ENCODE measurements at places on chromosomes 6 and 20. TPM values are rescaled to one million over a fixed set of nuclear protein-coding genes. Genes with fewer than 3 reads are reported as not detected.

SIRPA gene
- total RNA-seq, result 5.1 TPM

GSTA4 gene
- total RNA-seq, result 30.7 TPM

- no peaks in the 10 kb centered on the region for H3K27me3 ChIP-seq
- no peak for DNase-seq
- no peaks in the 10 kb centered on the region for H3K36me3 ChIP-seq
- no peak overlapping the region for H3K27ac ChIP-seq
- no peaks in the 10 kb centered on the region for H3K4me1 ChIP-seq
- H3K4me3 ChIP-seq, result no peak overlapping the region
Observed at GRCh38 chr6:109879521-109879920, 98.6 kb upstream of the GPR6 start.

DNA sequence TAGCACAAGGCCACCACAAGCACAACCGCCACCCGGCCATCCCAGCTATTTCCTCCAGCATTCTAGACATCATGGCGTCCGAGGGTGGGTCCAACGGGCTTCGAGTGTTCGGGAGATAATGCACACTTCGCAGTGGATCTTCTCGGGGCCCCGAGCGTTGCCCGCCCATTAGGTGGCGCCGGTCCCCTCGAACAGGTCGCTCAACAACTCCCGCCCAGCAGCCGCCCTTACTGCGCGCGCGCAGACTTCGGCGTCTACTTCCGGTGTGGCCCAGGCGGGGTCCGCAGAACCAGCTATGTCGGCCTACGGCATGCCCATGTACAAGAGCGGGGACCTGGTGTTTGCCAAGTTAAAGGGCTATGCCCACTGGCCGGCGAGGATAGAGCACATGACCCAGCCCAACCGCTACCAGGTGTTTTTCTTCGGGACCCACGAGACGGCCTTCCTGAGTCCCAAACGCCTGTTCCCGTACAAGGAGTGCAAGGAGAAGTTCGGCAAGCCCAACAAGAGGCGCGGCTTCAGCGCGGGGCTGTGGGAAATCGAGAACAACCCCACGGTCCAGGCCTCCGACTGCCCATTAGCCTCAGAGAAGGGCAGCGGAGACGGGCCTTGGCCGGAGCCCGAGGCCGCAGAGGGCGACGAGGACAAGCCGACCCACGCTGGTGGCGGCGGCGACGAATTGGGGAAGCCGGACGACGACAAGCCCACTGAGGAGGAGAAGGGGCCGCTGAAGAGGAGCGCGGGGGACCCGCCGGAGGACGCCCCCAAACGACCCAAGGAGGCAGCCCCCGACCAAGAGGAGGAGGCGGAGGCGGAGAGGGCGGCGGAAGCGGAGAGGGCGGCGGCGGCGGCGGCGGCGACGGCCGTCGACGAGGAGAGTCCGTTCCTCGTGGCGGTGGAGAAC is at the start of gene HDGFL1:
Gene HDGFL1 (plus strand): TSS at position 286 of the 904 bp plus-strand sequence. CDS start 10 bp downstream, at position 296.
- H3K4me3 ChIP-seq, result no peak within 1 kb of the TSS
- H3K27me3 ChIP-seq, result no peaks in the 10 kb centered on the region
- H3K27ac ChIP-seq, result no peak within 1 kb of the TSS
- no peaks in the 10 kb centered on the region for H3K36me3 ChIP-seq

GABRR1 gene
- total RNA-seq, result 0.47 TPM

GRCh38 chr20:57369596-57369995 is 18.5 kb downstream of the RAE1 start:
- no peaks in the 10 kb centered on the region for H3K27me3 ChIP-seq
- no peaks in the 10 kb centered on the region for H3K4me1 ChIP-seq
- H3K27ac ChIP-seq, result no peak overlapping the region
- H3K4me3 ChIP-seq, result no peak overlapping the region
- DNase-seq, result no peak

DNA sequence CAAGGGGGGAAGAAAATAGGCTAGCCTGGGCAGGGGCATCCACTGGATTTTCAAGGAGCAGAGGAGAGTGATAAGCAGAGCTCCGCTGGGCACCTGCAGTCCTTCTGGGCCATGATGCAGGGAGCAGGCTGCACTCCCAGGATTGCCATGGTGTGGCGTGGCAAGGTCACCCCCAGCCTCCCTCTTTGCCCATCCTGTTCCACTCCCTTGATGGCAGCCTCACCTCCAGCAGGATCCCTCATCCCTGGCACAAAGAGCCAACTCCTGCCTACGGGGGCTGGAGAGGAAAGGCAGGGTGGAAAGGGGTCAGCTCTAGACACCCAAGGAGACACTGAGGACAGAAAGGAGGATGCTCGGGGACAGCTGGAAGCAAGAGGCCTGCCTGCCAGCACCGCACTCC is 22.4 kb upstream of the MYMX start:
- DNase-seq, result peak; percentile 35
- H3K27ac ChIP-seq, result no peak overlapping the region
- H3K27me3 ChIP-seq, result no peaks in the 10 kb centered on the region

- H3K36me3 ChIP-seq, result no peaks in the 10 kb centered on the region
- H3K27me3 ChIP-seq, result no peaks in the 10 kb centered on the region
- H3K4me1 ChIP-seq, result no peaks in the 10 kb centered on the region
- no peak overlapping the region for H3K4me3 ChIP-seq
Observed at GRCh38 chr6:81744131-81744530, 8.3 kb downstream of the TENT5A start.

DNA sequence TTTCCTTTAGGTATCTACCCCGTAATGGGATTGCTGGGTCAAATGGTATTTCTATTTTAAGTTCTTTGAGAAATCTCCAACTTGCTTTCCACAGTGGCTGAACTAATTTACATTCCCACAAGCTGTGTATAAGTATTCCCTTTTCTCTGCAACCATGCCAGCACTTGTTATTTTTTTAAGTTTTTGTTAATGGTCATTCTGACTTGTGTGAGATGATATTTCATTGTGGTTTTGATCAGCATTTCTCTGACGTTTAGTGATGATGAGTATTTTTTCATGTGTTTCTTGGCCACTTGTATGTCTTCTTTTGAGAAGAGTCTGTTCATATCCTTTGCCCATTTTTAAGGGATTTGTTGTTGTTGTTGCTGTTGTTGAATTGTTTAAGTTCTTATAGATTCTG is 871.1 kb downstream of the KIF16B start:
- no peak overlapping the region for H3K27ac ChIP-seq
- H3K4me3 ChIP-seq, result no peak overlapping the region
- H3K36me3 ChIP-seq, result no peaks in the 10 kb centered on the region
- DNase-seq, result no peak
- no peaks in the 10 kb centered on the region for H3K27me3 ChIP-seq
- no peaks in the 10 kb centered on the region for H3K4me1 ChIP-seq

CDSN gene
- not detected for total RNA-seq

DNA sequence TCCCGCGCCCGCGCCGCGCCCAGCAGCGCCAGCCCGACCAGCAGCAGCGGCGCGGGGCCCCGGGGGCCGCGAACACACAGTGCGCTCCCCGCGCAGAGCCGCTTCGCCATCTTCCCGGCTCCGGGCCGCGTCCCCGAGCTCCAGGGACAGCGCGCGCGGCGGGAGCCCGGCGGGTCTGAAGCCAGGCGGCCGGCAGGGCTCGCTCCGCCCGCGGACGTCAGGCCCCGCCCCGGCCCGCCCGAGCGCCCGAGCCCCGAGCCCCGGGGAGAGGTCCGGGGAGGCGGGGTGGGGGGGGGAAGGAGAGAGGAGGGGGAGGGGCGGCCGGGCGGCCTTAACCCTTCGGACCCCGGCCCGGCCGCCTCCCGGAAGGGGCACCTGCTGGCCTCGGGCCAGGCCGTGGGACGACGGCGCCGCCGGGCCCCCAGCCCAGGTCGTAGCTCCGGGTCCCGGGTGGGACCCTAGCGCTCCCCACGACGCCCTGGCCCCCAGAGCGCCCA is at the start of gene LAMA5:
Gene LAMA5 (minus strand): TSS at position 177 of the 497 bp plus-strand sequence. CDS start 67 bp downstream, at position 110.
- H3K36me3 ChIP-seq, result peaks cover 3% of the 10 kb centered on the region
- H3K27ac ChIP-seq, result peak within 1 kb of the TSS; percentile 53

EGFL8 gene
- 27.9 TPM for total RNA-seq

- no peak overlapping the region for H3K4me3 ChIP-seq
- no peaks in the 10 kb centered on the region for H3K36me3 ChIP-seq
- no peak overlapping the region for H3K27ac ChIP-seq
- DNase-seq, result peak; percentile 28
Observed at GRCh38 chr6:169839493-169839892, 88.1 kb downstream of the ERMARD start.

DNA sequence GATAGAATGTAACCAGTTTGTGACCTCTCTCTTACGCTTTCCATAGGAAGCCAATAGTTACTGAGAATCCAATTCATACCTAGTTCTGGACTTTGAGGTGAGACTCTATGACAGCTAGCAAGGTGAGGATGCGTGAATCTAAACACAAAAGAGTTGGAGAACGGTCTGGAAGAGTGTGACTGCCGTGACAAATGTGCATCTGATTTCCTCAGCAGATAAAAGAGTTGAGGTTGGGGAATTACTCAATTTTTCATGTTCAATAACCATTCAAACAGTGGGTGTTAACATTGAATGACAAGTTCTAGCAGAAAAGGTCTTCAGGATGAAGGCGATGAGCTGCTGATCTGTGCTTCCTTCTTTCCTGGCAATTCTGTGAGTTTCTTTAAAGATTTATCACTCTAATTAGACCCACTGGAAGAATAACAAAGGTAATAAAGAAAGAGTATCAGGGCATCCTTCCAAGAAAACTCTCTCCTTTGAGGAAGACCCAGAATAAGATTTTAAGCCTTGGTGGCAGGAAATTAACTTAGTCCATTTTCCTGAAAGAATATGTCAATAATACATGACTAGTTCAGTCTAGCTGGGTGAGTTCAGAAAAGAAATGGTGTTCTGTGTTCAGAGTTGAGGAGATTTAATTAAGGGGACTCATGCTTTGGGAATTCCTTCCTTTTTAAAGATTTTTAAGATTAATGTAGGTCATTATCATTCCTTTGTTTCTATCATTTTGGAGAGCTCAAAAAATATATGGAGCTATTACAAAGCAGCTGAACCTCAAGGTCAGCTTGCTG is 24.5 kb downstream of the KIF3B start:
- H3K27me3 ChIP-seq, result no peaks in the 10 kb centered on the region
- no peak overlapping the region for H3K4me3 ChIP-seq
- H3K27ac ChIP-seq, result no peak overlapping the region
- H3K36me3 ChIP-seq, result no peaks in the 10 kb centered on the region
- DNase-seq, result no peak

- no peak overlapping the region for H3K27ac ChIP-seq
- no peaks in the 10 kb centered on the region for H3K36me3 ChIP-seq
- H3K27me3 ChIP-seq, result no peaks in the 10 kb centered on the region
- no peak overlapping the region for H3K4me3 ChIP-seq
- no peak for DNase-seq
Observed at GRCh38 chr6:99951016-99951805, 42.8 kb downstream of the MCHR2 start.

OOEP gene
- not detected for total RNA-seq

- no peak overlapping the region for H3K4me3 ChIP-seq
- H3K27me3 ChIP-seq, result no peaks in the 10 kb centered on the region
- no peak for DNase-seq
- H3K27ac ChIP-seq, result no peak overlapping the region
- no peaks in the 10 kb centered on the region for H3K36me3 ChIP-seq
Observed at GRCh38 chr6:18763086-18763485, 375.9 kb downstream of the RNF144B start.

- no peaks in the 10 kb centered on the region for H3K27me3 ChIP-seq
- no peaks in the 10 kb centered on the region for H3K36me3 ChIP-seq
- peak overlapping the region; percentile 6 for H3K4me3 ChIP-seq
- no peak overlapping the region for H3K27ac ChIP-seq
Observed at GRCh38 chr6:5457041-5457440, 195.7 kb downstream of the FARS2 start.

DNA sequence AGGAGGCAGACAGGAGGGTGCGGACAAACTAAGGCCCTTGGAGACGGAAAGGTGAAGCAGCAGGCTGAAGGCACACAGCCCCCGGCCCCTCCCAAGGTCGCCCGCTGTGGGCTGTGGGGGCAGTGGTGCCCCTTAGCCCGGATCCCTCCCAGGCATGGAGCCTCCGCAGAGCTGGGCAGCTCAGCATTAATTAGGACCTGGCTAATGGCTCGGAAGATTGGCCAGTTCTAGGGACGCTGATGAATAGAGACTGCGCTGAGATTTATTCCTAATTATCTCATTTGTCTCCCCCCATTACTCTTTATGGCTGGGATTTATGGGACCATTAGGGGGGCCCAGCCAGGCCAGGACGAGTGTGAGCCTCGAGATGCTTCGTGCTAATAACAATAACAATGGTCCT is 20.4 kb downstream of the MDFI start:
- DNase-seq, result no peak
- peaks cover 3% of the 10 kb centered on the region for H3K4me1 ChIP-seq
- no peak overlapping the region for H3K27ac ChIP-seq
- no peaks in the 10 kb centered on the region for H3K36me3 ChIP-seq

- H3K4me1 ChIP-seq, result no peaks in the 10 kb centered on the region
- no peak overlapping the region for H3K4me3 ChIP-seq
- no peak overlapping the region for H3K27ac ChIP-seq
- no peaks in the 10 kb centered on the region for H3K36me3 ChIP-seq
- DNase-seq, result no peak
- no peaks in the 10 kb centered on the region for H3K27me3 ChIP-seq
Observed at GRCh38 chr6:164042212-164042611, 627.7 kb downstream of the QKI start.

GRCh38 chr6:148689168-148689567 is 57.7 kb upstream of the UST start:
- H3K27me3 ChIP-seq, result no peaks in the 10 kb centered on the region
- no peaks in the 10 kb centered on the region for H3K4me1 ChIP-seq
- DNase-seq, result no peak
- H3K4me3 ChIP-seq, result no peak overlapping the region

KCNK5 gene
- total RNA-seq, result 29.8 TPM

All from endodermal cell (in vitro differentiated cells).